Anterior cingulate cortex (tissue), 58 donors: ENCODE measurements at places on chromosomes 6 and 20.
A peak's percentile ranks its signal among the peaks of the same experiment; 100 is the strongest.

DNA sequence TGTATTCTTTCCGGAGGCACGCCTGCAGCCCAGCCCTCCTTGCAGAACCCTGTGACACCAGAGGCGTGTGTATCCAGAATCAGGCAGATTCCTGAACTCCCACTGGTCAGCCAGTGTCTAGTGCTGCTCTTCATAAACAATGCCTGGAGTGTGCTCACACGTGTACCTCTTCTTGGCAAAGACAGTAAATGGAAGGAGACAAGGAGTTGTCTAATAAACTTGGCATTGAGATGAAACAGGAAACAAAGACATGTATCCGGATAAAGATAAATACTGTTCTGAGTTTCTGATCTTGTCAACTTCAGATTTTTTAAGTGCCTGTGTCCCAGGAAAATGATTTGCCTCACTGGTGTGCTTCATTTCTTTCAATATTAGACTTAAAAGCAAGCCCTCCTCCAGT lies 1.7 kb downstream of the RPS6KA2 start:
- no peak for DNase-seq

- no peak for DNase-seq
Observed at GRCh38 chr6:157795841-157796240, 27.2 kb upstream of the SNX9 start.

DNA sequence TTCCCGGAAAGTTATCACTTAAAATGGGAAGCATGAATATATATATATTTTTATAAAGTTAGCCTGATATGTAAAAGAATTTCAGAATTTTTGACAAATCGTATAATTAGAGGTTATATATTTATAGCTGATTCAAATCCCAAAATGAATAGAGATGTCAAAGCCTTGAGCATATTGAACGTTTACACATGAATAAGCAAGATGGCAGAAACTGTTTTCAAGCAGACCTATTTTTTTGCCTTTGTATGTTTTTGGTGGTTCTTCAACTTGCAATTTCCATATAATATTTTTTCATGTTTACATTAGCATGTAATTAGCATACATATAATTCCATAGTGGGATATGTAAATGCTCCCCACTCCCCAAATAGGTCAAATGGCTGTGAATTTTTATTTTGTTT lies 189.9 kb downstream of the PRL start:
- DNase-seq, result no peak

DNA sequence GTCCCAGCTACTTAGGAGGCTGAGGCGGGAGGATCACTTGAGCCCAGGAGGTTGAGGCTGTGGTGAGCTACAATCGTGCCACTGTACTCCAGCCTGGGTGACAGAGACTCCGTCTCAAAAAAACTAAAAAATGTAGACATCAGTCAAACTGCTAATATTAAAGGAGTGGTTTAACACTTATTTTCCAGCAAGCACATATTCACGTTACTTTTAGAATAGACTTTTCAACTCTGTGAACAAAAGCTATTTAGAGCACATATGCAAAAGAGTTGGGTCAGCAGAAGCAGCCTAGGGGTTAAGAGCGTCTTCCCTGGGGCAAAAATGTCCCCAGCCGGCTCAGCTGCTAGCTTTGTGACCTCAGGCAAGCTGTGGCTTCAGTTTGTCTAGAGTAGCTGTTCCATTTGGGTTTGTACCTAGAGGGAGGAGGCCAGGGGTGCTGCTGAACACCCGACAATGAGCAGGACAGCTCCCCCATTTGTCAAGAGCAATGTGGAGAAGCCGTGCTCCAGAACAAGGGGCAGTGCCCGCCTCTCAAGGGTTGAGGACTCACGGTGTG lies 62.5 kb upstream of the PTGIS start:
- DNase-seq, result no peak

GRCh38 chr6:124885171-124885570 lies 77.1 kb upstream of the RNF217 start:
- no peak for DNase-seq

DNA sequence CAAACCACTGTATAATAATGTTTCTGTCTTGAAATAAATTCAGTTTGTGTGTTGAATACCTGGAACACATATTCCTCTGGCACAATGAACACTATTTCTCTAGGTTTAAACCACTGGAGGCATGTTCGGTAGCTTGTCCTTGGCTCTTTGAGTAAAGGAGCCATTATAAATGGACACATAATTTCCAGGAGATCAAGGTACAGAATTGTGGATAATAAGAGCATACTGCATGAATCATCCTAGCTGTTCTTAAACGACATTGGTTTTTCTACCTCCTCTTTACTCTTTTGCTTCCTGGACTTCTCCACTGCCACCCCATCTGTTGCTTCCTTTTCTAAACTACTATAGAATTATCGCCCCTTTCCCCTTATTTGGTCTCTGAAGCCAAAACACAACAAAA lies 1.2 kb downstream of the CENPW start:
- no peak for DNase-seq

GRCh38 chr6:127539272-127539671 lies 20.1 kb upstream of the MTCL3 start:
- no peak for DNase-seq

DNA sequence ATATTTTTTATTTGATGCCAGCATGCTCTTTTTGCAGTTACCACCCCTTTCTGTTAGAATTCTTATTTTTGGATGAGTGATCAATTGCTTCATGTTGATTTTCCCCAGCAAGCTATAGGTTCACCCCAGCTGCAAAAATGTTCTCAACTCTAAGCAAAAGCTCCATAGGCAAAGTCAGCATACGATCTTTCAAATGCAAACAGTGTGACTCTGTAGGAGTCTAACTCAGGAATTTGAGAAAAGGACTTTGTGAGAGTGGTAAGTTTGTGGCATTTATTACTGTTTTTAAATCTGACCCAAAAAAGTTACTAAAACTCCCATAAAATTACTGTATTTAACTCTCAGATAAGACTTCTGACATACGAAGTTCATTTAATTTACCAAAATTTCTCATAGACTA lies 134.9 kb upstream of the HSF2 start:
- DNase-seq, result no peak

DNA sequence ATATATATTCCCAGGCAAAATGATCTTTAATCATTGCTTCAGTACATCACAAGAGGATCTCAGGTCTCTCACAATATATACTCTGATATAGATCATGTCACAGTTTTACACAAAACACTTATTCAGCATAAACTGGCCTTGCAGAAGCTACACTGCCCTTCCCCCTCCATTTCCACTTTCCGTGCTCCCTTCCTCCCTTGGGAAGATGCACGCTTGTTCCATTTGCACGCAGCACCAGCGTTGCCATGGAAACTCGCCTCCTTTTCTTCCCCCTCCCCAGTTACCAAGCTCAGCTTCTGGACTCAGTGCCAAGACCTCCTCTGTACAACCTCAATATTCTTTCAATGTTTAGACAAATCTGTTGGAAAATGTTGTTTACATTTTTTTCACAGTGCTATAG lies 154.6 kb downstream of the RFPL4B start:
- DNase-seq, result peak; percentile 52

- no peak for DNase-seq
Observed at GRCh38 chr20:32009564-32009963, 674 bp upstream of the CCM2L start.

- no peak for DNase-seq
Observed at GRCh38 chr6:5565971-5566370, 304.7 kb downstream of the FARS2 start.
